Karpas-422 (cell line): ENCODE measurements at places on chromosomes 5 and 9. TPM values are rescaled to one million over a fixed set of nuclear protein-coding genes. Genes with fewer than 3 reads are reported as not detected.
A peak's percentile ranks its signal among the peaks of the same experiment; 100 is the strongest.

DNA sequence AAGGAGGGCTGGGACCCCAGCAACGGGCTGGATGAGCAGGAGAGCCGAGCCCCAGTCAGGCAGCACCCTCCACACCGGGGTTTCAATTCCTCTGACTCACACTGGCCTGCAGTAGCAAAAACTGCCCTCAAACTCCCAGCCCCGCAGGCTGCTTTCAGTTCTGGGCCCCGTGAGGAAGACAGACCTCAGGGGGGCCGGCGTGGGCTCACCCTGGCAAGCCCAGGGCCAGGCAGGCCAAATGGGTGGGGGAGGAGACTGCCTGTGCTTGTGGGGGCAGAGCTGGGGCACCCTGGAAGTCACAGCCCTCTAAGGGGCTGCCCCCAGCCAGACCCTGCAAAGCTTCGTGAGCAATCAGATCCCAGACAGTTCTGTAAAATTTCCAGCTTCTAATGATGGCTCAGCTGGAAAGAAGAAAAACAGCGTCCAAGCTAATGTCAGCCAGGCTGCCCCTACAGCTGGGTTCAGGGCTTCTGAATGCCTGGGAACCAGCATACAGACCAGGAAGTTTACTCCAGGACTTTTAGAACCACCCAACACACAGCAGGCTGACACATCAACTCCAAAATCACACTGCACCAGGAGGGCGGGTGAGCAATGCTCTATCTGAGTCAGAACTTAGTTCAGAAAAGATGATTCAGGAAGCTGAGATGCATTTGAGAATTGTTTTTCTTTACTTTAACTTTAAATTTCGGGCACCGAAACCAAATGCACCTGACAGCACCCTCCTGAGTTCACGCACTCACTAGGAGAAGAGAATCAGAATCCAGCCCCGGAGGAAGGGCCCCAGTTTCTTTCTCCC is 34.7 kb downstream of the LPCAT1 start:
- peaks cover 39% of the 10 kb centered on the region for H3K4me1 ChIP-seq
- H3K36me3 ChIP-seq, result peaks cover 18% of the 10 kb centered on the region
- H3K4me3 ChIP-seq, result no peak overlapping the region
- H3K27ac ChIP-seq, result peak overlapping the region; percentile 29

Gene RNF180
- total RNA-seq, result 0.29 and 0.30 TPM in 2 replicates

DNA sequence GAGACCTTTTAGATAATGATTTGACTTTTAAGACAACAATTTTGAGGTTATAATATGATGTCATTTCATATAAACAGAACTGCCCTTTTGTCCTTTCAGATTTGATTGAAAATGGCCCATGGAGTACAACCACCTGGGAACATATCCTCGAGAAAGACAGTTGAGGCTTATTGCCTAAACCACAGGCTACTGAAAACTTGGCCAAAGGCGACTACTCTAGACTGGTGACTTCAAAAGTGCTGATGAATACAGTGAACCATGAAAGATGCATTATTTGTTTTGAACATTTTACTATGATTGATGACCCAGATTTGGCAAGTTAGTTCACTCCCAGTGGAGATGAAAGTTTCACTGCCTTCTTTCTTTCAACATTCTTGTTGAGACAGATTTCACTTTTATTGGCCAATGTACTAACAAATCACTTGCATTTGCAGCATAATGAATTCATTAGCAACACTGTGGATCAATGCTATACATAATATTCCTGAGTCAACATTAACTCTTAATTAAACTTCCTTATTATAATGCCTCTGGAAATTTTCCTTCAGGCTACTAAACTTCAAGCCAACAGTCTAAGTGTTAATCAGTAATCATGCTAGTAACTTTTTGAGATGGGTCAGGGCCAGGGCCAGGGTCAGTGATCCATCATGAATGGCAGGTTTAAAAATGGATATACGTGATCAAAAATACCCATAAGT is 480.3 kb downstream of the RAB3C start:
- no peak overlapping the region for H3K27ac ChIP-seq
- H3K4me1 ChIP-seq, result no peaks in the 10 kb centered on the region
- no peak for DNase-seq
- no peaks in the 10 kb centered on the region for H3K36me3 ChIP-seq
- no peak overlapping the region for H3K4me3 ChIP-seq
- no peaks in the 10 kb centered on the region for H3K27me3 ChIP-seq

- no peak overlapping the region for H3K27ac ChIP-seq
- peak overlapping the region; percentile 70; the same call in 1 of the 2 replicates for H3K4me3 ChIP-seq
- H3K27me3 ChIP-seq, result no peaks in the 10 kb centered on the region
- peaks cover 27% of the 10 kb centered on the region for H3K4me1 ChIP-seq
- H3K36me3 ChIP-seq, result no peaks in the 10 kb centered on the region
Observed at GRCh38 chr5:98772415-98773213, 849 bp upstream of the RGMB start.

DNA sequence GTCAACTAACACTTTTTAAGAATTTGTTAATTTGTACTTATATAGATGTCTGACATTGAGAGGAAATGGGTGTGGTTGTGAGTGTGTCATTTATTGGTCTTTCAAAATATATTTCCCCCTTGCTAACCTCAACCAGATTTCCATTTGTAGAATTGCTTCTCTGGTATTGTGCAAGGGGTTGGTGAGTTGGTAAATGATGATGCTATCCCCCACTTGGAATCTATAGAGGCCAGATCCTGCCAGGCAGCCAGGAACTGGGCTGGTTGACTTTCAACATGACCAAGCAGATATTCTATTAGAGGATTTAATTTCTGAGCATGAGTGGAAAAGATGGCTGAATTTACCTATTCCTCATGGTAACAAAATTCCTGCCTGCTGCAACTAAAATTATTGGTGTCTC is 306.6 kb upstream of the KIF2A start:
- H3K27me3 ChIP-seq, result no peaks in the 10 kb centered on the region
- H3K36me3 ChIP-seq, result no peaks in the 10 kb centered on the region
- no peak overlapping the region for H3K27ac ChIP-seq
- no peaks in the 10 kb centered on the region for H3K4me1 ChIP-seq
- DNase-seq, result no peak

- no peak for DNase-seq
- no peaks in the 10 kb centered on the region for H3K4me1 ChIP-seq
- no peak overlapping the region for H3K4me3 ChIP-seq
- H3K36me3 ChIP-seq, result peaks cover 45% of the 10 kb centered on the region
- H3K27ac ChIP-seq, result no peak overlapping the region
Observed at GRCh38 chr9:90900130-90900529, 98.5 kb downstream of the SYK start.

DNA sequence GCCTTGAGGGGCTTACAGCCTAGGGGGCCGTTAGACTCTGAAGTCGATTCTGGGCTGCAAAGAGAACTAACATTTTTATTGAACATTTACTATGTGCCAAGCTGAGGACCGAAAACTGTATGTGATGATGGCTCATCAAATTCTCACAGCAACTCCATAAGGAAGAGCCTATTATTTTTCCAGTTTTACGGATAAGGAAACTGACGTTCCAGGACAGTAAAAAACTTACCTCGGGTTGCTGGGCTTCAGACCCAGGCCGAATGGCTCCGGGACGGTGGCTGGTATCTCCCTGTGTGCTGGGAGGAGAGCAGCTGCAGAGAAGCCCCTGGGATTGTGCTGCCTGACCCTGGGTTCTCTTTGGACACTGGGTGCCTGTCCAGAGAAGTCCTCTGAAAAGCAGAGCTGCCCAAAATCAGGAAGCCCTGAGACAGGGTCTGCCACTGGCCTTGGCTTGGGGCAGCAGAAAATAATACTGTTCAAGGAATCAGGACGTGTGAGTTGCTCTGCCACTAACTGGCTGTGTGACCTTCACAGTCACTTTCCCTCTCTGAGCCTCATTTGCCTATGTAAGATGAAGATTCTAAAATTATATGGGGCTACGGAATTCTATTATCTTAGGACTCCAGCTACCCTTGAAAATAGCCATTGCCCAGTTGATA is 116.3 kb upstream of the CPEB4 start:
- H3K4me1 ChIP-seq, result peaks cover 23% of the 10 kb centered on the region
- no peak overlapping the region for H3K27ac ChIP-seq
- DNase-seq, result no peak
- no peaks in the 10 kb centered on the region for H3K36me3 ChIP-seq
- H3K4me3 ChIP-seq, result no peak overlapping the region

DNA sequence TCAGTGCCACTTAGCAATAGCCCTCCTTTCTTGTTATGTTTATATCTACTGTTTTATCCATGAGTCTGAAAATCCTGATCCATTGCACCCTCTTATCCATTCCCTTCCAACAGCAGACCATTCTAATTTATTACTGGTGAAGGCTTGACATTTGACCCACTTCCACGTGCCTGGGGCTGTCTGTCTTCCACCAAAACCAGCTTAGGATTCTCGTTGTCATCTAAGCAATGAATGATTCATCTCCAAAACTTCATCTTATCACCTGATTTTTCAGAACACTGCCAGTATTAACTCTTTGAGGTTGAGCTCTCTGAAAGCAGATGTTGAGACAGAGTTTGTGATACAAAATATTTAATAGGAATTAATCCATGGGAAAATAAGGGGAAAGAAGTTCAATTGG is 277.8 kb upstream of the FBXL7 start:
- H3K4me3 ChIP-seq, result no peak overlapping the region
- no peaks in the 10 kb centered on the region for H3K4me1 ChIP-seq
- no peaks in the 10 kb centered on the region for H3K36me3 ChIP-seq
- no peaks in the 10 kb centered on the region for H3K27me3 ChIP-seq
- no peak overlapping the region for H3K27ac ChIP-seq

GRCh38 chr9:19629488-19629887 is 159.3 kb downstream of the SLC24A2 start:
- no peaks in the 10 kb centered on the region for H3K36me3 ChIP-seq
- no peaks in the 10 kb centered on the region for H3K27me3 ChIP-seq
- H3K4me3 ChIP-seq, result no peak overlapping the region
- H3K27ac ChIP-seq, result no peak overlapping the region
- no peak for DNase-seq

DNA sequence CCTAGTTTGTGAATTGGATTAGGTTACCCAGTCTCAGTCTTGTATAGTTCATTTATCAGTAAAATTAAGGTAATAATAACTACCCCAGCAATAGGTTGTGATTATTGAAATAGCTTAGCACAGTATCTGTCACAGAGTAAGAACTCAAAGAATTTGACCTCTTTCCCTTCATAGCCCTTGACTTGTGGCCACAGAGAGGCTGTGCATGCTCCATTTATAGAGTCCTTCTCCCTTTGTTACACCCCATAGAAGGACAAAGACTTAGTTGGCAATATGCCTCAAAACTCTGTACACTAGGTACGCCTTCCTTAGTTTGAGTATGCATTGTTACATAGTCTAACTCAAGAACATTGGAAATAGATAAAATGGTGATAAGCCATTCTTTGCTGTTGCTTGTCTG is 257.2 kb downstream of the KCTD16 start:
- H3K27me3 ChIP-seq, result no peaks in the 10 kb centered on the region
- no peak for DNase-seq
- no peaks in the 10 kb centered on the region for H3K4me1 ChIP-seq

- H3K27me3 ChIP-seq, result no peaks in the 10 kb centered on the region
- no peak overlapping the region for H3K4me3 ChIP-seq
- DNase-seq, result no peak
- H3K36me3 ChIP-seq, result no peaks in the 10 kb centered on the region
- peaks cover 16% of the 10 kb centered on the region for H3K4me1 ChIP-seq
- no peak overlapping the region for H3K27ac ChIP-seq
Observed at GRCh38 chr5:56587381-56588130, 227.8 kb upstream of the MAP3K1 start.

- H3K4me3 ChIP-seq, result no peak overlapping the region
- DNase-seq, result no peak
- no peaks in the 10 kb centered on the region for H3K27me3 ChIP-seq
- H3K27ac ChIP-seq, result no peak overlapping the region
- no peaks in the 10 kb centered on the region for H3K4me1 ChIP-seq
Observed at GRCh38 chr9:119157196-119157595, 212.0 kb downstream of the BRINP1 start.

DNA sequence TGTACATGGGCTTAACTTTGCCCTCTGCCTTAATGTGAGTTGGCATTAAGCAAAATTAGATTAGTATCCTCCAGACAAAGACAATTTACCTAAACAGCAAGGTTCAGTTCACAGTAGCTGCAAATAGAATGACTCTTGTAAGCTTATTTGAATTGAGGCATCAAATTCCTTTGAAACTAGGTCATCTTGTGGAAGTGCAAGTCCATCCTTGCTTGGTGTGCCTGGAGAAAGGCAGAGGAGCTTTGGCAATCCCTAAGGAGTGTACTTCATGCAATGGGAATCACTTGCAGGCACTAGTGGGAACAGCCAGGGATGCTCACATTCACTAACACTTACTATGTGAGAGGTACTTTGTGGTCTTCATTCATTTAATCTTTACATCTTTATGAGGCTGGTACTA is 118.3 kb downstream of the DRD1 start:
- no peak for DNase-seq
- H3K27ac ChIP-seq, result no peak overlapping the region
- peaks cover 5% of the 10 kb centered on the region; the same call in 1 of the 2 replicates for H3K4me1 ChIP-seq
- no peaks in the 10 kb centered on the region for H3K36me3 ChIP-seq

Gene PPP3R2
- not detected in 2 replicates for total RNA-seq

DNA sequence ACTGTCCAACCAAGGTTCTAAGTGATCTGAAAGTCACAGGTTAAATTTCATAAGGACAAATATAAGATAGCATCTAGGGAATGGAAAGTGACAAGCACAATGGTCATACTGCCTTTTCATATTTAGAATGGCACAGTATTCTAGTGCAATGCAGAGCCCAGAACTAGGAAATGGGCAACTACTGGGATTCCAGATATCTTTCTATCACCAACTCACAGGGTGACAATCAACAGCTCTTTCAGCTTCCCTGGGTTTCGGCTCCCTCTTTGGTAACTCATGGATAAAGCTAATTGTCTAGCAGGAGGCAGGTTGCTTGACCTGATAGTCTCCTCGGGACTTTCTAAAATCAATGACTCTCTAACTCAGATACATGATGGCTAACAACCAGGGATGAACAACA is 60.4 kb downstream of the NR3C1 start:
- no peaks in the 10 kb centered on the region for H3K27me3 ChIP-seq
- peaks cover 48% of the 10 kb centered on the region for H3K4me1 ChIP-seq
- peaks cover 71% of the 10 kb centered on the region for H3K36me3 ChIP-seq
- no peak overlapping the region; the same call in 1 of the 2 replicates for H3K27ac ChIP-seq
- DNase-seq, result no peak
- no peak overlapping the region for H3K4me3 ChIP-seq

- no peaks in the 10 kb centered on the region for H3K36me3 ChIP-seq
- no peaks in the 10 kb centered on the region for H3K27me3 ChIP-seq
- H3K27ac ChIP-seq, result no peak overlapping the region
- H3K4me3 ChIP-seq, result no peak overlapping the region
Observed at GRCh38 chr5:3024554-3024953, 273.1 kb upstream of the IRX2 start.

DNA sequence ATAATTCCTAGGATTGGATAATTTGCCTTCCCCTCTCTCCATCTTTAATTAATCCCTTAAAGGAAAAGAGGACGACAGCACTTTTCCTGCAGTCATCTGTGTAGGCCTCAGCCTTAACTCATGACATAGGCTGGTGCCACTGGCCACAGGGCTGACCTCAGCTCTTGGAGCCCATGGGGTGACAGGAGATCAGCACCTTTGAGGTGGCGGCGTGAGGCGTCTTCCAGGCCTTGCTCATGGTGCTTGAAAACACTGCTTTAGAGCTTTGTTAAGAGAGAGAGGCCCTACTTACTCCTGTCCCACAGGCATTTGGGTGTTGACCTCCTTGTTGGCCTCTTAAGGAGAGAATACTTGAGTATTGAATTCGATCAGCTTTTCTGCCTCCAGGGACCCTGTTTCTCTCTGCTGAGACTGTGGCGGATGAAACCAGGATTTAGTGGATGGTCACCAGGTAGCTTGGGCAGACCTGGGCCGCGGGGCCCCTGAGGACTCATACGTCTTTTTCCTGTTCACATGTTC is 23.4 kb downstream of the TENT4A start:
- peaks cover 20% of the 10 kb centered on the region; the same call in 1 of the 2 replicates for H3K36me3 ChIP-seq
- H3K27ac ChIP-seq, result no peak overlapping the region
- no peak overlapping the region for H3K4me3 ChIP-seq
- H3K27me3 ChIP-seq, result no peaks in the 10 kb centered on the region
- DNase-seq, result no peak
- H3K4me1 ChIP-seq, result no peaks in the 10 kb centered on the region
